ENCODE measurements at places on chromosomes 11 and 22.

DNA sequence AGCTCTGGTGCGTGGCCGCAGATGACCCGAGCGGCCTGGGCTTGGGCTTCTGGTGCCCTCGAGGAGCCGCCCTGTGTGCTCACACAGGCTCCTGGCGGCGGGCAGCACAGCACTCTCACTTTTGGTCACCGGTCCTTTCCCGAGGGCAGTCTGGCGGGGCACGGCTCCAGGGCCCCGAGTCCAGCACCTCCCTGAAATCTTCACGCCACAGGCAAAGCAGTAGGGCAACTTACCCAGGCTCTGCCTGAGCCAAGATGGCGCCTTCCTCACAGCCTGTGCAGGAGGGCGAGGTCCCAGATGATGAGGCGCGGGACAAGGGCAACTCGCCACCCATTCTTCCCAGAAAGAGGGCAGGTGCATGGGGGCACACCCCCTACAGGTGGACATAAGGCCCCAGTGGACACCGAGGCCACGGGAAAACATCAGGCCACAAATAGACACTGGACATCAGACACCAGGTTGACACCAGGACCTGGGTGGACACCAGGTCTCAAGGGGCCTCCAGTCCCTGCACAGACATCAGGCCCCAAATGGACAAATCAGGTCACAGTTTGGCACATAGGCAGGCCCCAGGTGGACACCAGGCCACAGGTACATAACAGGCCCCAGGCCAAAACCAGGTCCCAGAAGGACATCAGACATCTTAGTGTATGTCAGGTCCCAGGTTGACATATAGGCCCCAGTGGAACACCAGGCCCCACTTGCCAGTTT is 57.6 kb upstream of the SEPTIN5 start:
- no peak for DNase-seq

DNA sequence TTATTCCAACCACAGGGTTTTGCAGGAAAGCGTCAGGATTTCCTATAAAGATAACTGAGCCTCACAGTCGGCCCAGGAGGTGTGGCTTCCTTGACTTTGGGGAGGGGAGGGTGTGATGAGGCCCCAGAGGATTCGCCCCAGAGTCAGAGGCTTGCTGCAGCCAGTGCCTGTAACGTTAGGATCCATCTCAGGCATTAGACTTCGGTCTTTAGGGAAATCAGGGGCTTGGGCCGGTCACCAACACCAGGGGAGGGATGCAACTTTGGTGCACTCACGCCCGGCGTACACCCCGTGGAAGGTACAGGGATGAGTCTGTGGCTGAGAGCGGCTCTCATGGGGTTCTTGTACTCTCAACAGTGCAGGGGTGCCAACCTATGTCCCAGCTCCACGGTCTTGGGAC is 5.7 kb upstream of the ANO1 start:
- DNase-seq, result no peak

GRCh38 chr22:28241656-28242290 is 322.7 kb upstream of the PITPNB start:
- no peak for DNase-seq

DNA sequence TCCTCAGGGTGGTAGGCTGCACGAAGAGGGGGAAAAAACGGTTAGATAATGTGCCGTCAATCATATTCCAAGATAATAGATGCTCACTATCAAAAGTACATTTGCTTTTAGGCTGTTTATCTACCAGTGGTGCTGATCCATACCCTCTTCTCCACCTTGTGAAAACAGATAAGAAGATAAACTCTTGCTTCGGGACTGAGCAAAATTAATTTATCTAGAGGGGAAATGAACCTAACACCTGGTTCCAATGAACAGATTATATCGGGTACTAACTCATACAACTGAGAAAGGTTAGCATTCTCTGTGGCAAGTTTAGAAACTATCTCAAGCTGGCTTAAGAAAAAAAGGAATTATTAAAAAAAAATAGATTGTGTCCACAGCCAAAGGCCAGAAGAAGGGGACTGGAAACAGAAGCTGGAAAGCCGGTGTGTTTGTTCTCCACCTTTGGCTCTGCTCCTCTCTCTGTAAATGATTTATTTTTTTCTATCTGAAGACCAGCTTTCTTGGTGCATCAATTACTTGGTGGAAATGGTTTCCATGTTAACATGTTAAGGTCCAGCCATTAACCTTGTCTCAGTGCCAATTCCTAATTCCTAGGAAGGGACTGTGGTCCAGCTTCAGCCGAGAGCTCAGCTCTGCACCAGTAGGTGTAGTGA is 55.8 kb downstream of the SC5D start:
- DNase-seq, result no peak

GRCh38 chr11:78310500-78310909 is 107.1 kb downstream of the GAB2 start:
- DNase-seq, result peak; percentile 67

- peak; percentile 71 for DNase-seq
Observed at GRCh38 chr11:119094816-119095065, 6.9 kb downstream of the DPAGT1 start.

DNA sequence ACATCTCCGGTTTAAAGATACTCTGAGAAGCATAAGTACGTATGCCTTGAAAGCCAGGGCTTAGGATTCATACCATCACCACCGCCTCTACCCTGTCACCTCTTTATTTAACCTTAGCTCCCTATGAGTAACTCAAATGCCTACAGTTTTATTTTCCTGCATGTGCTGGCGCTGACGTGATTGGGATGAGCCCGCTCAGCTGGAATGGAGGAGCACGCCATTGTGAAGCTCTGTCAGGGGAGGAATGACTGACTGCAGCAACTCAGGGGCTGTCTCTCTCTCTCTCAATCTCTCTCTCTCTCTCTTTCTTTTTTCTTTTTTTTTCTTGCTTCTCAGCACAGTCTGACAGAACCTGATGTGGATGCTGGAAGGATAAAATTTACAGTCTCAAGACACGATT is 12.4 kb downstream of the CAVIN3 start:
- DNase-seq, result no peak

DNA sequence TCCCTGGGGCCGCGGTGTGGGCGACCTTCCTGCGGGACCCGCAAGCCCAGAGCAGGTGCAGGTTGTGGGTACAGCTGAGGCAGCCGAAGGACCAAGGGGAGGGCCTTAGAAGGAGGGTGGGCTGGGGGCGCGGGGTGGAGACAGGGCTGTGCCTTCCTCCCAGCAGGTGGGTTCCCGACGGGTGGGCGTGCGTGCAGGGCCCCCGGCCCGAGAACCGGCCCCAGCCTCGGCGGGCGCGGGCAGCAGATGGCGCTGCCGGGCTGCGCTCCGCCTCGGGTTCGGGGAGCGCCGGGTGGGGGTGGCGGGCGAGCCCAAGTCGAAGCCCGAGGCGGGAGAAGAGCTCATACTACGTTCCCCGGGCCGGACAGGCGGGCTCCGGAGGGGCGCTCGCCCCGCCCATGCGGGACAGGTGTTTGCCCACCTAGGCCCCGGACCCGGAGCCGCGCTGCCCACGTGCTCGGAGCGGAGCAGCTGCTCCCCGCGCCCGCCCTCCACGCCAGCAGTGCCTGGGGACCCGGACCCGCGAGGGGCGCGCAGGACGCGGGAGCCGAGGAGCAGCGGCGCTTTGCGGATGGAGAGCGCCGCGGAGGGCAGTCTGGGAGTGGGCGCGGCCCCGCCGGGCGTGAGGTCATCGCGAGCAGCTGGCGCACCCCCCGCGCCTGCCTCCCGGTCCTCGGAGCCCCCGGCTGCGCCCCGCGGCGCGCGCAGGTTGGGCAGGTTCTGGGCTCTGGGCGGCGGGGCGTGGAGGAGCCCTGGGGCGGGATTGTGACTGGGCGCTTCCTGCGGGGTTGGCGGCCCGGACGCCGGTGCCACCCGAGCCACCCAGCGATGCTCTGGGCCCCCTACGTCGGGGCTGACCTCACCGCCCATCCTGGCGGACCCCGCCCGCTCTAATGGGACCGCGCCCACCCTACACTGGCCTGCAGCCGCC is 25.3 kb downstream of the DUSP8 start:
- no peak for DNase-seq

DNA sequence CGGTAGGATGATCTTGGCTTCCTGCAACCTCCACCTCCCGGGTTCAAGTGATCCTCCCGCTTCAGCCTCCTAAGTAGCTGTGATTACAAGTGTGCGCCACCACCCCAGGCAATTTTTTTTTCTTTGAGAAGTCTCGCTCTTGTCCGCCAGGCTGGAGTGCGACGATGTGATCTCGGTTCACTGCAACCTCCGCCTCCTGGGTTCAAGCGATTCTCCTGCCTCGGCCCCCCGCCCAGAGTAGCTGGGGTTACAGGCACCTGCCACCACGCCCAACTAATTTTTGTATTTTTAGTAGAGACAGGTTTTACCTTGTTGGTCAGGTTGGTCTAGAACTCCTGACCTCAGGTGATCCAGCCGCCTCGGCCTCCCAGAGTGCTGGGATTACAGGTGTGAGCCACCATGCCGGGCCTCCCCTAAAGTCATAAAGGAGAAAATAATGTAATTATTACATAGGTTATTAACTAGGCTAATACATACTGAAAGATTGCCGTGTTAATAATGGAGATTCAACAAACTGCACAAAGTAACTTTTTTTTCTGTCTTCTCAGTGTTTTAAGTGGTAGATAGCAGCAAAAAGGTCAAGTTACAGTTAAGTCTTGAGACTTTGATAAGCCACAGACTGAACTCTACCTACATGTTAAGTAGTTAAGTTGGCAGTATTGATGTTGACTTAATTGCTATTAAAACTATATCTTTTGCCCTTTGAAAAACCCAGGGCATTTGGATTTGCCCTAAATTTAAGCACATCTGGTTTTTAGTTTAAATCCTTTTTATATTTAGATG is 3.9 kb downstream of the CAPRIN1 start:
- no peak for DNase-seq

- no peak for DNase-seq
Observed at GRCh38 chr22:37681556-37682049, 4.5 kb upstream of the NOL12 start.

DNA sequence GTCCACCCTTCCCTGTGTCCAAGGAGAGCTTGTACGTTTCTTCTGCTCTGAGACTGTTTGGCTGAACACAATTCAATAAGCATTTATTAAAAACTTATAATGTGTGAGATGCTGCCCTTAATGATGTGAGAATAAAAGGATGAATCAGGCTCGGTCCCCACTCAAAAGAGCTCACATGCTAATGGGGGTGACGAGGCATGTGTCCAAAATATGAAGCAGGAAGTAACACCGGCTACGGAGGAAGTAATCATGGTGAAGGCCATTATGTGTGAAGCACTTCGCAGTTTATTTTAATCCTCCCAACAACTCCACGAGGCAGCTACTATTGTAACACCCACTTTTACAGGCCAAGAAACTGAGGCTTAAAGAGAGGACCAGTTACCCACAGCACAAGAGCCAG is 3.4 kb upstream of the RASD2 start:
- DNase-seq, result no peak

- DNase-seq, result no peak
Observed at GRCh38 chr22:45477366-45478107, 25.1 kb upstream of the FBLN1 start.

All from foreskin melanocyte (primary cell).